NCI-H460 (cell line): ENCODE measurements at places on chromosomes 12 and 14.

- DNase-seq: no peak
These were observed 74.0 kb upstream of the PLXNC1 start for GRCh38 chr12:94074216-94074979.

DNA sequence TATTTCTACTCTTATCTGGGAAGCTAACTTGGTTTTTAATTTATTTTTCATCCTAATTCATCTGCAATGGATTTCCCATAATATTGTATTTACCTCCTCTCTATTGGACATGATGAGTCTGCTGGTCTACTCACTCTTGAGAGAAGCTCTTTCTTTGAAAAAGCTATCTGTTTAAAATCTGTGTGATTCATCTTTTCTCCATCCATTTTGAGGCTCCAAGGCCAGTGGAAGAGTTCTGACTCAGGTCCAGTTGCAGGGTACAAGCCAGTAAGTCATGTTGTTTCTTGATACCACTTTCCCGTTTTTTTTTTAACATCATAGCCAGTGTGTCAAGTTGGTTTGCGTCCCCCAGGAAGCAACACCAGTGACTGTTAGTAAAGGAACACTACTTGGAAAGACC, 160.3 kb upstream of the BMP4 start:
- no peak for DNase-seq

GRCh38 chr12:105120551-105120950, 13.0 kb downstream of the WASHC4 start:
- peak; percentile 39 for DNase-seq

- no peak for DNase-seq
These were observed 1.8 kb downstream of the LRIG3 start for GRCh38 chr12:58918469-58918844.

DNA sequence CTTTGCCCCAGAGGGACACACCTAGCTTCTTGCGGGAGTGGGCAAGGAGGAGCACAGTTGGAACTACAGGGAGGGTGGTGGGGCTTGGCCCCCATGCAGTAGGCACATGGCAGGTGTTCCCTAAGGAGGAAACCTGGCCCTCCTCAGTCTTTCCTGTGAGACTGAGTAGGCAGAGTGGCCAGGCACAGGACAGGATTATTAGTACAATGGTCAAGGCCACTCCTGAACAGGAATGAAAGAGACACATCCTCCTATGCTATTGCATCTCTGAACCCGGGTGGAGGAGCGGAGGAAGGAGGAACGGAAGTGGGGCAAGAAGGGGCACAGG, 846 bp downstream of the MYO1A start:
- no peak for DNase-seq

DNA sequence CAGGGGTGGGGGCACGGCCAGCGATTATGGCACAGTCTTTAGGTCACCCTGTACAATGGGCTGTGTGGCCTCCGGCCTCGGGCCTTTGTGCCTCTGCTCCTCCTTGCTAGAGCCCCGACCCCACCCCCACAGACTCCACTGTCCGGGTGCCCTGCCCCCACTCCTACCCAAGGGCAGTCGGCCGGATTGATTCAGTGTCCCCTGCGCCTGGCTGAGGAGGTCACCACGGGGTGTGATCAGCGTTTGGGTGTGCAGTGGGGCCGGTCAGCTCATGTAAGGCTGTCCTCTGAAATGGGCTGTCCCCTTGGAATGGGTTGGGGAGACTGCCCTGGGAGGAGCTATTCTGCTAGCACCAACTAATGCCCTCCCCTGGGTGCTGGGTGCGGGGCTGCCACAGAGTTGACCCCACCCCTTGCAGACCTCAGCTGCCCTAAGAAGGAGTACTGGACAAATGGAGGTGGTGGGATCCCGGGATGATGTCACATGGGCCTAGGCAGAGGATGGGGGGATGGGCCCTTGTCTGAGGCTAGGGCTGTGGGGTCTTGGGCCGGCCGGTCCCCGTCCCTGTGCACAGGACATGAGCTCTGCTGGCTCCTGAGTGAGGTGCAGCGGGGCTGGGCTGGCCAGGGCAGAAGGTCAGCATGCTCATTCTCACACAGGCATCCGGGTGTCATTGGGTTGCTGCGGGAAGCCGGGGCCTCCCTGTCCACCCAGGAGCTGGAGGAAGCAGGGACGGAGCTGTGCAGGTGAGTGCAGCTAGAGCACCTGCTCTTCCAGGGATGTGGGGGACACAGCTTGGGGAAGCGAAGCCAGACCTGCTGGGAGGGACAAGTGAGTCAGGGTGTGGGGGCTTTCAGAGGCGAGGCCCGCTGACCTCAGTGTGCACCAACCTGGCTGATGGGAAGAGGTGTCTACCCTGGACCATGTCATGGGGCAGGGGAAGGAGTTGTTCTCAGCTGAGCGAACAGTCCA, 23.4 kb downstream of the ASPG start:
- no peak for DNase-seq

DNA sequence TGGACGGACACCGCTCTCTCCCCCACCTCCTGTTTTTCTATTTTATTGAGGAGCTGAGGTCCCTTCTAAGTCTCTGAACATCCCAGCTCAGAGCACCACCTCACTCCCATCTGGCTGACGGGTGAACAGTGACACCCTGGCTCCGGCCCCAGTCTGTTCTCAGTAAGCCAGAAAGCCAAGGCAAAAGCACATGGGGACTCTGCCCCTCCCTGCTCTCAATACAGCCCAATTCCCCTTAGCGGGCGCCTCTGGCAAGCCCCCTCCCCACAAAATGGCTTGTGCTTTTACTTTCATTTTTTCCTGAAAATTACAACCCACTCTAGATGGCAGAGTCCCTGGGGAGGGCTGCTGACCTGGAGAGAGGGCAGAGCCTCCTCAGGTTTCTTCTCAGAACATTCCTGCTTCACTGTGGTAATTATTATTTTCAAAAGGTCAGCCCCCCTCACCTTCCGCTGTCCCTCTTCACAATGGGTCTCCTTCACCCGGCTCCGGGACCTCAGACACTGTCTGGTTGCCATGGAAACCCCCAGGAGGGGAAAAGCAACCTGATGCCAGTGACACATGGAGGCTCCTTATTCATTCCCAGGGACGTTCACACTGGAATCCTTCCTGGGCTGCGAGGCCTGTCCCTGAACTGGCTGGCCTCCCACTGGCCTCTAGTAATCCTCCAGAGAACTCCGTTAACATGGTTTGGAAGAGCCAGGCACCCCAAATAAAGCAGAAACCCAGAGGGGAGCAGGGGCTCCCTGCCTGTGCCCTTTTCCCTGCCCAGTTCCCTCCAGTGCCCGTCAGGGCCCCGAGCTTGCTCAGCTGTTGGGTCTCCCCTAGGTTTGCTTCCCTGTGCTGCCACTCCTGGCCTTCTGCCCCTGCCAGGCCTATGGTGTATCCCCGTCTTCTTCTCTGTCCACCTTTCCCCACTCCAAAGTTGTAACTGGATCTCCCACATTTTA, 15.9 kb downstream of the COL2A1 start:
- no peak for DNase-seq

- DNase-seq: no peak
These were observed 17.8 kb upstream of the PNMA1 start for GRCh38 chr14:73732006-73732405.
